ENCODE measurements at places on chromosomes 4 and X.

GRCh38 chr4:143351774-143352451 lies 15.2 kb downstream of the GAB1 start:
- no peak for DNase-seq

GRCh38 chrX:10015355-10015722 lies 48.2 kb downstream of the CLDN34 start:
- no peak for DNase-seq

GRCh38 chr4:153728660-153729059 lies 31.2 kb downstream of the RNF175 start:
- no peak for DNase-seq

- no peak for DNase-seq
These were observed 263.4 kb downstream of the GLUD2 start for GRCh38 chrX:121310820-121311219.

DNA sequence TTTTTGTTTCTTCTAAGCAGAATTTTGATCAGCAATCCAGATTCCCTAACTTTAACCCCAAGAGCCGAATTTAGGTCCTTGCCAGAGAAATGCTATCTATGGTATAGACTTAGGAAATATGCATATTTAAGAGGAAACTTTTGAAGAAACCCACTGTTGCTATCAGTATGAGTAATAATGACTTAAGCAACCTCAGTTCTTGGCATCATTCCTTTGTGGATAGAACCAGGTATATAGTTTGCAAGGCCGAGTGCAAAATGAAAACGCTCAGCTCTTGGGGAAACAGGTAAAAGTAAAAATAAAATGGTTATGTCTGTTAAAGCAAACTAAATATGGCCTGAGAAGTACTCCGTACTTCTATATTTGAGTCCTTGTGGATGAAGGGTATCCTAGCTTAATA lies 78.1 kb downstream of the ARSF start:
- DNase-seq, result no peak

- no peak for DNase-seq
These were observed 79.4 kb downstream of the FTHL17 start for GRCh38 chrX:30992381-30992904.

GRCh38 chrX:534804-535203 lies 95.8 kb upstream of the SHOX start:
- no peak for DNase-seq

DNA sequence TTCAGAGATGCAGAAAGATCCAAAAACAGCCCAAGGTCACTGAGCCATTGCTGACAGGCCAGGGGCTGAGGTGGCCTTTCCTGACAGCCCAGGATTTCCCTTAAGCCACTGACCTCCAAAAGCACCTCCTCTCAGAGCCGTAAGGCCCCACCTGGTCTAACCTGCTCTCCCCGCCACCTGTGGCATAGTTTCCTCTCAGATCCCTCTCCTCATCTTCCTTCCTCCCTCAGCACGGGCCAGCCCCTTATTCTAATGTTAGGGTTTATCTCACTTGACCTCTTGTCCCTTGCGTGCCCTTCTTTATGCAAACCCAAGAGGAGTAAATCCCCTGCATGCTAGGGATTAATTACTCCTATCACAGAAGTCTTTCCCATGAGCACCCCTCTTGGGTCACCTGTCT lies 113.0 kb downstream of the RBM47 start:
- no peak for DNase-seq

DNA sequence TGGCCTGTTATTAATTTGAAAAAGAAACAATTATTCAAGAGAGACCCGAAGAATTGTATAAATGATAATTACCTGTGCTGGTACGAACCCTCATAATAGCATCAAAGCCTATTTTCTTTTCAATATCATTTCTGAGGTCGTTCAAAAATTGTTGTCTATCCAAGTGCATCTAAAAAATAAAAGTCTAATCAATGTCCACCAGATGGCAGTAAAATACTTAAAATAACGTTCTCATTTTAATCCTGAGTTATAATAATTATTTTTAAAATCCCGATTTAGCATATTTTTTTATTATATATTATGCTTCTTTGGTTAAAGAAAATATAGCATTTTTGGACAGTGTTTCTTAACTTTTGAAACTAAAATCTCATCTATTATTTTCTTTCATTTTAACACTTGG lies 55.7 kb downstream of the METTL14 start:
- no peak for DNase-seq

GRCh38 chrX:2342874-2343273 lies 157.9 kb downstream of the DHRSX start:
- no peak for DNase-seq

DNA sequence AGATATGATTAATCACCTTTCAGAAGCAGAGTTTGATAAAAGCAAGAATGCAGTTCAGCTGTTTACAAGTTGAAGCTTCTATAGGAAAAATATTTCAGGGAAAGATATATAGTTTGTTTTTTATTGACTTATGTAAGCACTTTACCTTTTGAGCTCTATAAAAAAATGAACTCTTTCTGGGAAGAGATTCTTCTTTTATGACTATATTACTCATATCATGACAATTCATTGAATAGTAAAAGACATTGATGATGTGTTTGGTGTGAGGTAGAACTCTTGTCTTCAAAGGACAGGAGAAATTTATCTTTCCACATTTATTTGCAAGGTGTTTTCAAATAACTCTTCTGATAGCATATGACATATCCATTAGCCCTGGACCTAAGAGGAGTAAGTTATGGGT lies 156.6 kb downstream of the SLC4A4 start:
- DNase-seq, result no peak

DNA sequence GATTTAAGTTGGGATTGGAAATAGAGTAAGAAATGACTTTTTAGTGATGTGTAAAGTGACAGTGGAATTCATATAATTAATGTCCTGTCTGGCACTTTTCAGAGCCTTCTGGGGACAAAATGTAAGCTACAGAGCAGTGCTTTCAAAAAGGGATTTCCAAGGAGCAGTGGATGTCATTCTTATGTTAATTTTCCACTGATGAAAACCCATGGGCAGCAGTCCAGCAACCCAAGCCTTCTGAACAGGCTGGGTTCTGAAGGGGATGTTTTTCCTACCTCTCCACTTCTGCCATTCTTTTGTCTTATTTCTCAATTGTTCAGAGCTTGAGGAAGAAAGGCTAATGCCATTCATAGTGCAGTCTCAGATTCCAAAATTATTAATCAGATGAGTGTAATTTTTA lies 717.6 kb upstream of the HS3ST1 start:
- no peak for DNase-seq

DNA sequence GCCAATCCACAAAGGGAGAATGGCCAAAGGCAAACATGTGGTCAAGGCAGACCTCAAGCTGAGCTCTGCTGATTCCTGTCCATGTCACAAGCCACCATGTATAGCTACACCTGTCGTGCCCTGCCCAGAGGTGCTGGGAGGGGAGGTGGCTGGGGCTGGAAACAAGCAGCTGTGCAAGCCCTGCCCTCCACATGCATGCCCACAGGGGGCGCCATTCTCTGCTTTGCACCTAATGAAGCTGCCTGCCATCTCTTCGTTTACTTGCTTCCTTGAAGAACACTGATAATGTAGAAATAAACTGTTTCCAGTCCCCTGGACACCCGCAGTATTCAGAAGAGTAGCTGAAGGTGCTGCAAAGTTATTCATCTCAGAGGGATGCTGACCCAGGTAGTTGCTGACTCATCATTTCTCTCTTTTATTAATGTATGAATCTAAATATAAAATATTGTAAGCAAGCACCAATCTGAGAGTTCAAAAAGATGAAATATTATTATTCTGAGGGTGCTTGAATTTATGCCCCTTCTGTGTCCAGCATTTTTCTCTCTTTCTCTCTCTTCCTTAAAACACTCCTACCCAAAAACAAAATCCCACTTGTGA lies 278.6 kb downstream of the ADGRA3 start:
- no peak for DNase-seq

- DNase-seq, result no peak
These were observed 57.2 kb downstream of the TRIM2 start for GRCh38 chr4:153261461-153261860.

- DNase-seq, result no peak
These were observed 40.1 kb downstream of the BTC start for GRCh38 chr4:74754218-74754617.

GRCh38 chr4:153466949-153467896 lies 1.1 kb downstream of the TMEM131L start:
- peak; percentile 16 for DNase-seq

- no peak for DNase-seq
These were observed 51.0 kb upstream of the WDR17 start for GRCh38 chr4:176014583-176015108.

DNA sequence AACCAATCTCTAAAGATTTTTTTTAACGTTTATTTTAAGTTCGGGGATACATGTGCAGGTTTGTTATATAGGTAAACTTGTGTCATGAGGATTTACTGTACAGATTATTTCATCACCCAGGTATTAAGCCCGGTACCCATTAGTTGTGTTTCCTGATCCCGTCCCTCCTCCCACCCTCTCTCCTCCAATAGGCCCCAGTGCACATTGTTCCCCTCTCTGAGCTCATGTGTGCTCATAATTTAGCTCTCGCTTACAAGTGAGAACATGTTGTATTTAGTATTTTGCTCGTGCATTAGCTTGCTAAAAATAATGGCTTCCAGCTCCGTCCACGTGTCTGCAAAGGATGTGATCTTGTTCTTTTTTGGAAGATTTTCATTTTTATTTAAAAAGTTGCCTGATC lies 2309.4 kb upstream of the AGA start:
- no peak for DNase-seq

- DNase-seq, result no peak
These were observed 2.8 kb upstream of the AWAT1 start for GRCh38 chrX:70231666-70232065.

GRCh38 chrX:134026565-134027311 lies 41.3 kb upstream of the GPC3 start:
- DNase-seq, result no peak

- no peak for DNase-seq
These were observed 50.0 kb upstream of the SOD3 start for GRCh38 chr4:24745172-24745895.

All from activated gamma-delta T cell (primary cell).